Activated T-cell treated with anti-CD3 and anti-CD28 coated beads for 24 hours (primary cell): ENCODE measurements at places on chromosomes 1 and 21.
A peak's percentile ranks its signal among the peaks of the same experiment; 100 is the strongest.

DNA sequence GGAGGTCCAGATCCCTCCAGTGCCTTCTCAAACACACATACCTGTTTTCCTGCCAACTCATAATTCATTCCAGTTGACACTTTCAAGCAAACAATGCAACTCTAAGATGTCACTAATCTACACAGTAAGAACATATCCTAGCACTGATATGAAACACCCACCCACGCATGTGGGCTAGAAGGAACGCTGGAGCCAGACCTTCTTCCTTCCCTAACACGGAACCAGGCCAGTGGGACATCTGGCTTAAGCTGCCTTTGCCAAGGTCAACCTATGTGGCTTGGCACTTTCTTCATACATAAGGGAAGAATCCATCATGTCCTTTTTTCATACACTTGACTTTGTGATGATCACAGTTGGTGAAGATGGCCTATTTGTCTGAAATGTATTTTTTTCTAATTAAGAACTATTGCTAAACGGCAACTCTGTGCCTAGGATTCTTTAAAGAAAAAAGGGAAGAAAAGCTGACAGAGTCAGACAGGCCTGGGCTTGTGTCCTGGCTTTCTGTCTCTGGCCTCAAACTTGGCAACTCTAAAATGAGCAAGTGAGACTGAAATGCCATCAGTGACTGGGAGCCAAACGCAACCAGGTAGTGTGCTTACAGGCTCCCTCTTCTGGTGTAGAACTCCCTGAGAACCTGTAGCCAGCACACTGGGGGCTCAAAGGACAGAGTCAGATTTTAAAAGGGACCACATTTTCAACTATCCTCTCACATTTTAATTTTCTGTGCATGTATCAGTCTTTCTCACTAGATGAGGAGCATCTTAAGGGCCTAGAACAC, 92.6 kb upstream of the BEND5 start:
- DNase-seq, result no peak

DNA sequence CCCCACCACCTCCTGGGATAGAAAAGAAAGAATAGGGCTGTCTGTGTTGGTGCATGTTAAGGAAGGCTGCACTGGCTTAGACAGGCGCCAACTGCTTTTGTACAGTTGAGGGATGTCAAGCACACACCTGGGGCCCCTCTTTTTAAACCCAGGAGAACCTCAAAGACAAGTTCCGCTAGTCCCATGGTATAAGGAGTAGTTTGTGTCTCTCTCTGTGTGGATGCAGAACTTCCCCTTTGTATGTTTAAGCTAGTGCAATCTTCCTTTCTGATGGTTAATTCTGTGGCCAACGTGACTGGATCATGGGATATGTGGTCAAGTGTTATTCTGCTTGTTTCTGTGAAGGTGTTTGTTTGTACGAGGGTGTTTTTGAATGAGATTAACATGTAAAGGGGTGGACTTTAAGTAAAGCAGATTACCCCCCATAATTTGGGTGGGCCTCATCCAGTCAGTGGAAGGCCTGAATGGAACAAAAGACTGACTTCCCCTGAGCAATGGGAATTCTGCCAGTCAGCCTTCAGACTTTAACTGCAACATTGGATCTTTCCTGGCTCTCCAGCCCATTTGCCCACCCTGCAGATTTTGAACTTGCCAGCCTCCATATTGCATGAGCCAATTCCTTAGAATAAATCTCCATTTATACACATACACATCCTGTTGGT, 9.5 kb upstream of the DUSP10 start:
- DNase-seq, result no peak

- DNase-seq, result no peak
Observed at GRCh38 chr1:166947398-166948043, 27.8 kb downstream of the ILDR2 start.

- no peak for DNase-seq
Observed at GRCh38 chr1:102191723-102192122, 195.0 kb upstream of the OLFM3 start.

GRCh38 chr1:145962157-145963102, 1.9 kb downstream of the ANKRD34A start:
- DNase-seq, result peak; percentile 35

DNA sequence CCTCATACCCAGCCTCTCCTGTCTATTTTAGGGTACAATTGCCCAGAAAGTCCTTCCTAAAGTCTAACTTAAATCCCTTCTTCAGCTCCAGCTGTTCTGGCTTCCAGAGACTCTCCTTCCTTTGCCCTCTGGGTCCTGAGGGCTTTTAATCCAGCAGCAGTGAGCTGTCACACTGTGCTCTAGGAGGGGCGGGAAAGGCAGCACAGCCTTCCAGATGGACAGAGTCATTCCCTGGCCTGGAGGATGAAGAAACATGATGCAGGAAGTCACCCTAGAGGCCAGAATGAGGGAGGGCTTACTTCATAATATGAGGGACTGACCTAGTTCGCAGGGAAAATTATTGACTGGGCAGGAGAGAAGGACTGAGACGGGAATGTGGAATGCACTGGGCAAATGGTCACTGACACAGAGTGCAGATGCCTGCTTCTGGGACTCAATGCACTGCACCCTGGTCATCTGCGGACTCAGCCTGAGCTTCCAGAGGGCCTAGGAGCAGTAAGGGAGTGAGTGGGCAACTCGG, 1.3 kb downstream of the SH2D2A start:
- no peak for DNase-seq

DNA sequence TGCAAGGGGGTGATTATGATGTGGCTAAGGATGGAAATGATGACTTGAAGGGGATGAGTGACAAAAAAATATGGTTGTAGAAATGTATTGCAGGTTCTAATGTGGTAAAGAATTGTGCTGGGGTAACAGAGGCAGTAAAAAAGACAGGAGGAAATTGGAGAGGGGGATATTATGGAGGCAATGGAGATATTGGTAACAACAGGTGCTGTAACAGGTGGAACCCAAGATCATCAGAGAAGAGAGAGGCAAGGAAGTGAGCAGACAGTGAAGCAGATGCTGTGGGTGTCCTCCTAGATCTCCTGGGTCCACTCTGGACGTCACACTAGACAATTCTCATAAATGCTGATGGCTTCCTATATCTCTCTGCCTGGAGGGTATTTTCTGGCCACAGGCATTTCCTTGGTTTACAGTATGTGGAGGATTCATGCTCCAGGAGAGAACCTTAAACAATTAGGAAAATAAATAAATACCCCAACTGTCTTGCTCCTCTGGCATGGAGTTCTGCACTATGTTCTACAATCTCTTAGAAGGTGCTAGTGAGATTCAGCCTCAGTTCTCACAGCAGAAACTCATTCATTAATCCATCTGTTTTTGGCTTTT, 620.3 kb upstream of the PLXNA2 start:
- no peak for DNase-seq

- DNase-seq, result no peak
Observed at GRCh38 chr1:108011295-108011694, 46.3 kb upstream of the VAV3 start.

DNA sequence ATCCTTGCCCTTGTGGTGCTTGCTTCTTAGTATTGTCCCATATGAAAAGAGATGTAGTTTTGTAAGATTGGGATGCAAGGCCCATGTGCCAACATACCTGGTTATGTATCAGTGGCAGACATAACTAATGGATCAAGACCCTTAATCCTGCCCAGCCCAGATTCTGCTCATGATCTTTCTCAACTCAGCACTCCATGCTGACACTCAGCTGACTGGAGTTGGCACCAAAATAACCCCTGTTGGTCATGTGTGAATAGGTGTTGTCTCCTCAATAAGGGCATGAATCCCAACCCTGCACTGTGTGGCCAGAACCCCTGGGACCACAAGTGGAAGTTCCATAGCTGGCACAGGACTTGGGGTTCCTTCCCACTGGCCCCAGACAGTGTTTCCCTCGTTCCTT, 13.9 kb upstream of the CNR2 start:
- no peak for DNase-seq

DNA sequence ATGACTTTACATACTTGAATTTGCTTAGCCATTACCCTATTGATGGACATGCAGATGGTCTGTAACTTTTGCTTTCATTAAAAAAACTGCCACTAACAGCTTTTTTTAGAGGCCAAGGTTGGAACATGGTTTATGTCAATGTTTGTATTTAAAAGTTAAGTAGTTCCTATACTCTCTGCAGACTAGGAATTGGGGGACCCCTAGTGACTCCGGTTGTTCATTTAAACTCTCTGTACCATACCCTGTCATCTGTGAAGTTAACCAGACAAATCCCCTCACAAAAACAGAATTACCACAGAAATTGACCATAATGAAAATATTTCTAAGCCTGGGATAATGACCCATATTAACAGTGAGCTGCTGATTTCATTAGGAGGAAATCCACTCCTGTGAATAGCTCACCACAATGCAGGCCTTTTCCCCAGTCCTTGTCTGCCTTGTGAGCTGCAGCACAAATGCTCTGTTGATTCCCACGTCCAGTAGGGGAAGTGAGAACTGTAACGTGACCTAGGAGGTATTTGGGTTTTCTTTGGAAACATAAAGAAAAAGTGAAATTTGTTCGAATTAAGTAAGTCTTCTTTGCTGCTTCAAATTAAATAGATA, 30.2 kb upstream of the CD101 start:
- no peak for DNase-seq

GRCh38 chr21:33011462-33011861, 14.3 kb upstream of the OLIG2 start:
- DNase-seq, result no peak

DNA sequence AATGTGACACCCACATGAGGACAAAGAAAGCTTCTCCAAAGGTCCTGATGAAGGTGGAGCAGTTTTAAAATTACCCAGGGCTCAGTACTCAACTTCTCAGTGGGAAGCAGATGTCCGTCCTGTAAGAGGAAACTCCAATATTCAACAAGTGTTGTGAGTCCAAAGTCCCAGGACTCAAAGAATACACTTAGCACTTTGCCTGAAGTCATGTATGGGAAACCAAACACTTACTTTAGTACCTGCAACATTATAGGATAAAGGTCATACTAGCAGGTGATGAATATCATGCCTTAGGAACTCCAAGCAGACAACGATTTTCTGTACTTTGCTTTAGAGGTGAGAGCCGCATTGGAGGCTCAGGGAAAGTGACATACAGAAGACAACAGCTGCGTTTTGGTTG, 37.2 kb upstream of the ST6GALNAC3 start:
- DNase-seq, result no peak

DNA sequence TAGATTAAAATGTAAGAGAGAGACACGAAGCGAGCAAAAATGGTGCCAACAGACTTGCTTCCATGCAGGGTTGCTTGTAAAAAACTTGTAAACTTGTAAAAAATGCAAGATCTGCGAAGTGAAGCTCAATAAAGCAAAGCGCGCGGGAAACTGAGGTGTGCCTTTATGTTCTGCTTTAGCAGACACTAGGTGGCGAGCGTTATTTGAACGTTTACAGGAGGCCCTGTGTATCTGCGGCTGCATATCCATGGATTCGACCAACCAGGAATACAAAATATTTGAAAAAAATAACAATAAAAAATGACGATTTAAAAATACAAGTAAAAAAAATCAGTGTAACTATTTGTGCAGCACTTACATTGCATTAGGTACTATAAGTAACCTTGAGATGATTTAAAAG, 1.5 kb downstream of the UBE2G2 start:
- DNase-seq, result no peak

GRCh38 chr1:46302641-46303037, 777 bp downstream of the LRRC41 start:
- no peak for DNase-seq

DNA sequence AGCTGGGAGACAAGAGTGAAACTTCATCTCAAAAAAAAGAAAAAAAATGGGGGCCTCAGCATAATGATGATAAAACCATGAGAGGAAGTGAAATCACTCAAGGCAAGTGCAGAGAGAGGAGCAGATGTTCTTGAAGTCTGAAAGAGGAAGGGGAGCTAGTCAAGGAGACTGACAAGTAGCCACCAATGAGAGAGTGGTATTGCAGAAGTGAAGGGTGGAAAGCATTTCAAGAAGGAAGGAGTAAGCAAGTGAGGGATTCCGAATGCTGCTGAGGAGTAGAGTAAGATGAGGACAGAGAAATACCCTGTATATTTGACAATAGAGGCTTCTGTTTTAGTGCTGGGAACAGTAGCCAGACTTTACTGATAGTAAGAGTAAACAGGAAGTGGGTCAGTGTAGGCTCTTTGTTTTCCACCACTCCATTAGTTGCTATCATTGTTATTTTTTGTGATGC, 2.9 kb downstream of the TATDN3 start:
- DNase-seq, result no peak

GRCh38 chr1:153937331-153937730, 9.2 kb downstream of the DENND4B start:
- no peak for DNase-seq

DNA sequence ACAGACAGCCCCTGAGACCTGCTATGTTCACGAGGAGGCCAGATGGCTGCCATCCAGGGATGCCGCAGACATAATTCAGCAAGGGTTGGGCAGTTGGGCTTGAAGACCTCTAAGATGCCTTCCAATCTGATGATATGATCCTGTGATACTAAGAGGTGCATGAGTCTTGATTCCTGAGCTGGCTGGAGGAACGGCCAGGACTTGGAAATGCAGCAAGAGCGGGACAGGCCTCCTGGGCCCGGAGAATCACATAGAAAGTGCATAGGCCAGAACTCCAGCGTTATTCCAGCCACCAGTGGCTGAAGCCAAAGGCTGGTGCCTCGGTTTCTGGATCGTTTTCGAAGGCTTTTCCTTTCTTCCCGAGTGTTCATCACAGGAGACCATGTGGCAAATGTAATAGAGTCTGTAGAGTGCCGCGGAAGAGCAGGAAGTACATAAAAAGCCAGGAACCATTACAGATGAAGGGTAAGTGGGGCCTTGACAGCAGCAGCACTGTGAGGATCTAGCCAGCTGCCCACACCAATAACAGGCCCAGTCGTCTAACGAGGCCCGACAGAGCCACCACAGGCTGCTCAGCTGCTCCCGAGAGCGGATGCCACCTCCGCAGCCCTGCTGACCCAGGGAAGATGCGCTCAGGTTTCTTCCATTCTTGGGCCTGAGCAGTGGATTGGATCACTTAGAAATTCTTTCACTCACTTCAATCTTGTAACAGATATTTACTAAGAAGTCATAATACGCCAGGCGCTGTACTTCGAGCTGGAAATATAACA, 14.0 kb upstream of the LHX4 start:
- no peak for DNase-seq

- DNase-seq, result no peak
Observed at GRCh38 chr1:109298666-109299557, 7.9 kb downstream of the MYBPHL start.

DNA sequence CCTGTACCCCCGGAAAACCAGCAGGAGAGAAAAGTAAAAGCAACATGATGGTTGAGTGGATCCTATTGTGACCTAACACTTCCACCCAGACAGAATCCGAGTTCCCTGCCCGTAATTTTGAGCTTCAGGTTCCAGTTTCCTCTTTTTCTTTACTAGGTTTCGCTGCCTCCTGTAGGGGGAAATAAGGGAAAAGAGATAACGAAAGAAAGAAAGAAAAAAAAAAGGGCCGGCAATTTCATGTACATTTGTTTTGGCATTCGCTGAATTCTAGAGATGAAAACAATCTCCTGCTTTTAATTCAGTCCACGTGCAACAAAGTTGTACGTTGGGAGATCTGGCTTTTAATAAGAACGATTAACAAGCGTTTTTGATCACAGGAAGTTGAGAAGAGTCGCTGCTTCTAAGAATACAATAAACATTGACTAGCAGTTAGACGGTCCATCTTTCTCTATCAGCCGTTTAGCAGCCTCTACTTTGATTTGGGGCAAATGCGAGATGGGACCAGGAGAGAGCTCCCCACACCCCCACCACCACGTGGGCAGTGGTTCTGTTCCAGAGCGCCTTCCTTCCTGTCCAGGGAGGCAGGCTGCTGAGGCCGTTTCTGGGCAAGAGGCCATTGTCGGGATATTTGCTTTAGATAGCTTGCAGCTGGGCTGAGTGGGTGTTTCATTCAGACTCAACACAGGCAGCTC, 155.9 kb upstream of the RUNX1 start:
- DNase-seq, result no peak

- no peak for DNase-seq
Observed at GRCh38 chr1:35557118-35557610, at the start of gene KIAA0319L. KIAA0319L (minus strand) TSS chr1:35557403; CDS start chr1:35554491, 2,912 bp downstream.
